ENCODE measurements at places on chromosomes 5 and 9.

DNA sequence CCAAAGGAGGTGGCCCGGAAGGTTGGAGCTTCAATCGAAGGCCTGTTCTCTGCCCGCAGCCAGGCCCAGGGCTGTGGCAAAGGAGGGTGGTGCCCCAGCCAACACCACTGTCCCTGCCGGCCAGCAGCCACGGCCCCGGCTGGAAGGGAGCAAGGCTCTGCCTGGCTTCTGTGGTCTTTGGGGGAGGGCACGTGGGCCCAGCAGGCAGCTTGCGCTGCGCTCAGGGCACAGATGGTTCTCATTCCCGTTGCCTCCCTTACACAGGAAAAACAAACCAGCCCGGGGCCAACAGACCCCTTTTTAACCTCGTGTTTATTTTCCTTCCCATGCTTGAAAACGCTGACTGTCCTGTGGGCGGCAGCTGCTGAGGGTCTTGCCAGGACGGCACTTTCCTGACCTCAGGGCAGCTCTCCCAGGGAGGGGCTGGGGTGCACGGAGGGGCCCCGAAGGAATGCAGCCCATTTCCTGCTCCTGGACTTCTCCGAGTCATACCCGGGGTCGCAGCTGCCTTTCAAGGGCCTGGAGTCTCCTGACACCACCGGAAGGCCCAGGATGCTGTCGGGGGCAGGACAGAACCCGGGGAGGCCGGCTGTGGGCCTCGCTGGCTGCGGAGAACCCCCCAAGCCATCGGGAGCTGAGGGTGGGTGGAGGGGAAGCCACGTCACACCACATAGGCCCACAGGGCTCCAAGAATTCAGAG, 1.1 kb upstream of the GPSM1 start:
- DNase-seq = no peak

DNA sequence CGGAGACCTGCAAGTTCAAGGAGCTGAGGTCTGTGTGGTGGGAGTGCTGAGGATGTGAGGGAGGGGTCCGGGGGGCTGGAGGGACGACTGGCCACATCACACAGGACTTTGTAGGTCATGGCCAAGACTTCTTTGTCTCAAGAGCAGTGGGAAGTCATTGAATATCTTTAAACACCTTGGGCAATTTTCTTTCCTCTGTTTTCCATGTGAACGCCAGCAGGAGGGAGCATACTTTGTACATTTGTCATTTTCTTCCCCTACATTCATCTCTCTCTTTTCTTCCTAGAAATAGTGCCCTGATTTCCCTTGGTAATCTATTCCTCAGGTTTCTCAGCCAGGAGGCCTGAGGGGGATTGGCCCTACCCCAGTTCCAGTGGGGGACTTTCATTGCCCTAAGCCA, 153.7 kb upstream of the MSX2 start:
- DNase-seq = no peak

- DNase-seq = no peak
These were observed 536.9 kb upstream of the WWC1 start for GRCh38 chr5:167754501-167755021.

GRCh38 chr5:10631316-10631996, 67.6 kb downstream of the ANKRD33B start:
- no peak for DNase-seq

DNA sequence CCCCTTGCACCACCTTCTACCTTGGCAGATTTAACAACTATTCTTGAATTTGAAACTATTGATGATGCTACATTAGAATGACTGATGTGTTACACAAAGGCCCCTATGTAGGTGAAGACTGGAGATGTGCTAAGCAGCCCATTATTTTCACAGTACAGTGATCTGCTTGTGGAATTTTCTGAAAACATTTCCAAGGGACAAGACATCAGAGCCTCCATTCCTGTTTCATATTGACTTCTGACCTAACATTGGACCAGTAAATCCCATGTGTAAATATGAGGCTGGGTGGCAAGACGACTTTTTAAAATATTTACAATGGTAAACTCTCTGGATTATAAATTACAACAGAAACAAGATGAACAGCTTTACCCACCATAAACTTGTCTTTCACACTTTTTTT, 265.8 kb upstream of the EFNA5 start:
- DNase-seq = no peak
